ENCODE measurements at places on chromosomes 6 and 20. TPM values are rescaled to one million over a fixed set of nuclear protein-coding genes. Genes with fewer than 3 reads are reported as not detected.

The OR2B6 gene
- not detected for total RNA-seq

The TGM3 gene
- total RNA-seq: not detected

The DSP gene
- total RNA-seq: 44.2 TPM

The PDE7B gene
- 4.3 TPM for total RNA-seq

The NKX2-2 gene
- total RNA-seq: not detected

The FAM217A gene
- total RNA-seq: not detected

The SLC24A3 gene
- 4.0 TPM for total RNA-seq

The PSMB1 gene
- 129 TPM for total RNA-seq

The MMP24 gene
- 0.50 TPM for total RNA-seq

All from adrenal gland (tissue), 19 donors.